ENCODE measurements at places on chromosomes 2 and 18.

GRCh38 chr2:6945087-6945813 is 28.0 kb downstream of the RNF144A start:
- DNase-seq = no peak

GRCh38 chr2:231601356-231602229 is 8.9 kb downstream of the TEX44 start:
- peak; percentile 54 for DNase-seq

- DNase-seq = no peak
These were observed 143.0 kb downstream of the ACOXL start for GRCh38 chr2:110875384-110875725.

GRCh38 chr2:210713122-210713521 is 156.7 kb downstream of the CPS1 start:
- no peak for DNase-seq

GRCh38 chr2:85642725-85643124 is 25.3 kb downstream of the SFTPB start:
- no peak for DNase-seq
